RPMI8226 (cell line): ENCODE measurements at places on chromosomes 16 and 17.

DNA sequence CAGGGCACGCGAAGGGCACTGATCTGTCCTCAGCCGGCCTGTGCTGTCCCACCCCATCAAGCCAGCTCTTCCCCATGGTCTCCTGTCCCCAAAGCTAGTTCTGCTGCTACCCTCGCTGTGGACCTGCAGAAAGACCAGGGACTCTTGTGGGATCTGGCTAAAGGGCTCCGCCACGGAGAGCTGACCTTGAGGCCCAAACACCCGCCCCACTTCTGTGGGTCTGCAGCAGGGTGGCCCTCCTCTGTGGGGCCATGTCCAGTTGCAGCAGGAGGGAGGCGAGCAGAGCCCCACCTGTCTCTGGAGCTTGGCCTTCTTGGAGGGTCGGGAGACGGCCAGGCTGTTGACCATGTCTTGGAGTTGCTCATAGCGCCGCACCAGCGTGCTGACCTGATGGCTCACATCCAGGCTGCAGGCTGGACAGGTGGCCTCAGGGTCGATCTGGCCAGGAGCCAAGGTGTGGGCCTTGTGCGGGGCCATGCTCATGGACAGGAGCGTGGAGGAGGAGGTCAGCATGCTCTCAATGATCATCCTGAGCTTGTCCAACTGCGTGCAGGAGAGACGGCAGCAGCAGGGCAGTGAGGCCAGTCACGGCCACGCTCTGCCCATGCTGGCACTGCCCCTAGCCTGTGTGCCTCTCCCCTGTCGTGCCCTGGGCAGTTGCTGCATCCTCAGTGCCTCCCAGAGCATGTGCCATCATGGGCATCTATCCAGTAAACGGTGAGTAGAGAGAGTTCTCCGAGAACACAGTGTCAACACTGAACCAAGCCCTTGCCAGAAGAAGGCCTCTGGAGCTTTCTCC lies 16.6 kb downstream of the UBALD2 start:
- DNase-seq, result no peak

GRCh38 chr16:59878479-59878878 lies 1144.4 kb upstream of the GOT2 start:
- DNase-seq, result peak; percentile 71

DNA sequence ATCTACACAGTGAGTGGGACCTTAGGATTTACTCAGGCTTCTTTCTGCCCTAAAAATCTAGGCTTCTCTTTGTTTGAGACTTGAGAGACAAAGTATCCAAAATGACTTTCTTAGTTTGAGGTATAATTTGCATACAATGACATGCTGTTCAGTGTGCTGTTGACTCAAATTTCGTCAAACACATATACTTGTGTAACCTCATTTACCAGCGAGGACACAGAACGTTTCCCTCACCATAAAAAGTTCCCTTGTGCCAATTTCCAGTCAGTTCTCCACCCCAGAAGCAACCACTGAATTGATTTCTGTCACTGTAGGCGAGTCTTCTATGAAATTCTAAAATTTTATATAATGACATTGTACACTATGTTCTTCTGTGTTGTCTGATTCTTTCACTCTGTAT lies 68.0 kb upstream of the MAF start:
- no peak for DNase-seq

GRCh38 chr17:57672971-57673370 lies 72.1 kb downstream of the CCDC182 start:
- DNase-seq, result no peak

DNA sequence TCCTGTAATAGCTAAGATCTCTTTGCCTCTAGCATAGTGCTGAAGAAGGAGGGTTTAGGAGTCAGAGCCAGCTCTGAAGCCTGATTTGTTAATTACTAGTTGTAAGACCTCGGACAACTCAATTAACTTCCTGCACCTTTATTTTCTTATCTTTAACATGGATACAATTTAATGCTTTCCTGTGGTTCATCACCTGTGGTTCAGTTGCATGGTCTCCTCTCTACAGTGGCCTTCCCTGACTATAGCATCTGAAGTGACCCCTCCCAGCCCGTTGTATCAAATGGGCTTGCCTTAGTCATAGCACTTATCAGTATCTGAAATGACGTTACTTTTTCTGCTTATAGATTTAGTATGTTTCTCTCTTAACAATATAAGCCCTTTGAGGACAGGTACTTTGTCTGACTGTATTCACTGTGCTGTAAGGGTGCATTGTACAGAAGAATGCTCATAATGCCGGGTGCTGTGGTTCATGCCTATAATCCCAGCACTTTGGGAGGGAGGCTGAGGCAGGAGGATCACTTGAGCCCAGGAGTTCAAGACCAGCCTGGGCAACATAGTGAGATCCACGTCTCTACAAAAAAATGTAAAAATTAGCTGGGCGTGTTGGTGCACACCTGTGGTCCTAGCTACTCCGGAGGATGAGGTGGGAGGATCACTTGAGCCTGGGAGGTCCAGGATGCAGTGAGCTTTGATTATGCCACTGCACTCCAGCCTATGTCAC lies 2.6 kb upstream of the NDE1 start:
- DNase-seq, result no peak

- no peak for DNase-seq
Measured at GRCh38 chr16:85521552-85522307, 91.4 kb upstream of the GSE1 start.

- no peak for DNase-seq
Measured at GRCh38 chr17:39791111-39791992, 53.6 kb downstream of the GRB7 start.

DNA sequence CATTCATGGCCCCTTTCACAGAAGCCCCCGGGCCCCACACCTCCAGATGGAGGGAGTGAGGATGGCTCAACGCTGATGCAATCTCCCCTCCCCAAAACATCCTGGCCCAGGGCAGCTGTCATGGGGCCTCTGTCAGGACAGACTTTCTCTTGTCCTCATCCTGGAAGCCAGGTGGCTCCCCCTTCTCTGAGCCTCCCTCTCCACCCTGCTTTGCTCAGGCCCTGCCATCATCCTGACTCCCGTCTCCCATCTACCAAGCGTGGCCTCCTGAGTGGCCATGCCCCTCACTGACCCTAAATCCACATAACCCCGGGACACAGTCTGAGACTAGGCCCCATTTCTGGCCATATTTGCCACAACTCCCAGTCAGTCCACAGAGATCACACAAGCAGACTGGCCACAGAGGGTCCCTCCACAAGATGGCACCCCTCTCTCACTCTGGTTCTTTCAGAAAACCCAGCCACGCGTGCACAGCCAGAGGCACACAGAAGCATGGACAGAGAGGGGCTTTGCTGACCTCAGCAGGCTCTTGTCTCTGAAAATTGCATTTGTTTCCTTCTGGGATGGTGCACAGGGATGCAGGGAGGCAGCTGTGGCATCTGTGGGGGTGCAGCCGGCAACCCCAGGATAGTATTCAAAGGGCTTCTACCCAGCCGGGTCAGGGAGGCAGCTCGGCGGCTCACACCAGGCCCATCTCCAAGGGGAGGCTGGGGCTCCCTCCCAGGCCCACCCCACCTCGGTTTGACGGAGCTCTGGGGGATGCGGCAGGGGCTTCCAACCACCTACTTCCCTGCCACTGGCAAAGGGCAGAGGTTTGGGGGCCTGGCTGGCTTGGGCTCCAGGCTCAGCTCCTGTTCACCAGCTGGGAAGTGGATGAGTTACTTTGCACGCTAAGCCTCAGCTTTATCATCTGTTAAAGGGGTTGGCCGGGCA lies 16.9 kb downstream of the DOC2B start:
- DNase-seq, result peak; percentile 54

GRCh38 chr16:56669840-56670619 lies 416 bp downstream of the MT1H start:
- DNase-seq, result no peak

GRCh38 chr16:4193920-4194319 lies 48.0 kb downstream of the SRL start:
- no peak for DNase-seq

- no peak for DNase-seq
Measured at GRCh38 chr17:897970-898619, 81.5 kb downstream of the NXN start.

DNA sequence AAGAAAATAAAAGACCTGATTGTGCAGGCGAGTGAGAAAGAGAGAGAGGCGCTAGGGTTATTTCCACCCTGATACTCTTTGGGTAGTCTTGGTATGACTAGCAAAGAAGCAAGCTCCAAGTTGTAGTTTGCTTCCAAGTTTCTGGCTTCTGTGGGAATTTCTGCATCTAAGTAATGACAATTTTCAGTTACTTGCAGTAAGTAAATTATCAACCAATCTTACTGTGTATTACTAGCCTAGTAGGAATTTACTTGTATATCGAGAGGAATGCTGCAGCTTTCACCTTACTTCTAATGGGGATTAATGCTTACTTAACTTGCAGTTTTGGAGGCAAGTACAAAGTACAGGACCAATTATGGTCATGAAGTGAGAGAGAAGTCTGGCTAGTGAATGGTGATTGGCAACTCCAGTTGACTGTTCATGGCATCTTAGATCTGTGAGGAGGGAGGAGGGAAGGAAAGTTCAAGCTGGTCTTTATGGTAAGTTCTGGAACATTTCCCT lies 31.9 kb downstream of the TENT4B start:
- DNase-seq, result no peak

DNA sequence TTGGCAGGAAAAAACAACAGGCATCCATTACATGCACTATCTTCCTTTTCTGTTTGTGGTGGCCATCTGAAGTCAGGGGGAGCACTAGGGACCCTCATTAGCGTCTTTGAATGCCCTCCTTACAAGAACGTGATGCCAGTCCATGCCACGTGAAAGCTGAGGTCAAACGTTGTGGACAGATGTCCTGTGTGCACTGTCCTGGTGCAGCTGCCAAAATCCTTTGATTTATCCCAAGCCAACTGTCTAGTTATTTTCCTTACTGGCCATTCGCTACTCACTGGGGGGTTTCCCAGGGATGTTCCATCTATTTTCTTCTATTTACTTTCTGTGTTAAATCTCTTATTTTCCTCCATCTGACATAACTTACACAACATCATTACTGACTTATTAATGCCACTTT lies 135.7 kb downstream of the ABCA8 start:
- no peak for DNase-seq

GRCh38 chr17:66135896-66136295 lies 56.0 kb downstream of the CEP112 start:
- no peak for DNase-seq

GRCh38 chr16:83762141-83762991 lies 45.4 kb upstream of the HSBP1 start:
- DNase-seq, result no peak

DNA sequence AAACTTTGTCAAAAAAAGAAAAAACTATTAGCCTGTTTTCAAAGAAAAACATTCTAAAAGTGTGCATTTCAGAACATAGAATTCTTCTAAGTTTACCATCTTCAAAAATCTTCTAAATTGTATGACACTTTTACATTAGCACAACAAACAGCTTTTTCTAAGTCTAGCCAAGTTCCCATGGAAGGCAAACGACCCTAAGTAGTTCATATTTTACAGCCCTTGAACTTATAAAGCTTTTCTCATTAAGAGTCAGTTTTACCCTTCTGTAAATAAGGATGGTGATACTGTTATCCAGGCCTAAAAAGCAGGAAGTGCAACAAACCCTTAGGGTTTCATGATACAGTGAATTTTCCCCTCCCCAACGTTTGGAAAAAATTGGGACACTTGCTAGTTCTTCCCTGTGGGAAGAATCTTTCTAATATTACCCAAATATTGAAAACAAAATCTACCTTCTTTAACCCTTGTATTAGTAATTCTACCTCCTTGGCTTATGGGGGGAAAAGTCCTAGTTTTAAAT lies 4.0 kb upstream of the ARL6IP1 start:
- DNase-seq, result no peak

- no peak for DNase-seq
Measured at GRCh38 chr16:80442779-80443178, 98.0 kb upstream of the DYNLRB2 start.

GRCh38 chr16:50603206-50604064 lies 55.2 kb downstream of the NKD1 start:
- DNase-seq, result no peak

GRCh38 chr17:48631693-48632578 lies 5.8 kb upstream of the HOXB9 start:
- no peak for DNase-seq

DNA sequence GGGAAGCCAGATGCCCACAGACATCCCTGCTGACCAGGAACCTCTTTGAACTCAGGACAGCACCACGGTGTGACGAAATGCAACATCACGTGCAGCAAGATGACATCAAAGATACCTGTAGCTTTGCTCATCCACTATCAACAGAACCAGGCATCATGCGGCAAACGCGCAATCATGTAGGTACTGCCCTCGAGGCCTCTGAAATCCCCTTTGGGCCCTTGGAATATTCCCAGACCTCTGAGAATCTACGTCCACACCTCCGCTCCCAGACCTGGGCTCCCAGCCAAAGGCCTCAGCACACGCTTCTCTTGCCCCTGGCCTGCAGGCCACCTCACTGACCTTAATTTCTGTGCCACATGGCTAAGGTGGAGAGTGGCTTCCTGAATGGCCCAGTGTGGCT lies 7.3 kb downstream of the CX3CL1 start:
- no peak for DNase-seq

- no peak for DNase-seq
Measured at GRCh38 chr16:69784586-69784985, 22.5 kb downstream of the WWP2 start.

DNA sequence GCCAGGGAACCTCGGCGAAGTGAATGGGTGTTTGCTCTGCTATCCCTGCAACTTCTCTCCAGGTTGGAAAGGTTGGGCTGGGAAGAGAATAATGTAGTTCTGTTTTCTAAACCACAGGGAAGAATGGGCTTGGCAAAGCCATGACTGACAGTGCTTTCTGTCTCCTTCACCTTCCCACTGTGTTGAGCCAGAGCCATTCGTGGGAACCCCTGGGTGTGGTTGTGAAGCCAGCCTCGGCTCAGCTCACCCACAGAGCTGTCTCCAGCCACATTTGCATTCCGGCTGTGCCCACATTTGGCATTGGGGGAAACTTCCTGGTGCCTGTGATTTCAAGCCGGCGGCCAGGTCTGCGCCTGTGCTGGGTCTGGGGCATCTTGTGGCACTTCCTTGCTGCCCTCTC lies 39.9 kb downstream of the BAIAP2 start:
- DNase-seq, result no peak

GRCh38 chr17:12985431-12986293 lies 32.2 kb downstream of the ELAC2 start:
- DNase-seq, result peak; percentile 9
